IPS DF 6.9 (cell line): ENCODE measurements at places on chromosomes 7 and 10.

GRCh38 chr7:117143066-117143465, 179.8 kb downstream of the WNT2 start:
- no peak overlapping the region for H3K4me3 ChIP-seq
- no peaks in the 10 kb centered on the region for H3K27me3 ChIP-seq
- peaks cover 5% of the 10 kb centered on the region for H3K4me1 ChIP-seq
- no peaks in the 10 kb centered on the region for H3K36me3 ChIP-seq

DNA sequence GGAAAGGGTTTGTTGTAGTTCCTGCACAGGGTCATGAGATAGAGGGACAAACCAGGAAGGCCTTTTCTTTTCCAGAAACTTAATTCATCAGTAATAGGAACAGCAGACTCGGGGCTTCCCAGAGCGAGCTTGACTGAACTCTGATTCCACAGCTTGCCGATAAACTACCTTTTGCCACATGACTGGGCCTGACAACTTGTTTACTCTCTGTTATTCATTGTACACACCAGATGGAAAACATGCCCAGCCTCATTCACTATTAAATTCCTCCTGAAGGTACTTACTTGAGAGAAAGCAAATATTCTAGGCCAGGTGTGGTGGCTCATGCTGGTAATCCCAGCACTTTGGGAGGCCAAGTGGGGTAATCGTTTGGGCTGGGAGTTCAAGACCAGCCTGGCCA, 77.1 kb upstream of the FGFR2 start:
- no peaks in the 10 kb centered on the region for H3K4me1 ChIP-seq
- no peaks in the 10 kb centered on the region for H3K36me3 ChIP-seq
- no peaks in the 10 kb centered on the region for H3K27me3 ChIP-seq
- no peak overlapping the region for H3K27ac ChIP-seq
- no peak overlapping the region for H3K4me3 ChIP-seq

DNA sequence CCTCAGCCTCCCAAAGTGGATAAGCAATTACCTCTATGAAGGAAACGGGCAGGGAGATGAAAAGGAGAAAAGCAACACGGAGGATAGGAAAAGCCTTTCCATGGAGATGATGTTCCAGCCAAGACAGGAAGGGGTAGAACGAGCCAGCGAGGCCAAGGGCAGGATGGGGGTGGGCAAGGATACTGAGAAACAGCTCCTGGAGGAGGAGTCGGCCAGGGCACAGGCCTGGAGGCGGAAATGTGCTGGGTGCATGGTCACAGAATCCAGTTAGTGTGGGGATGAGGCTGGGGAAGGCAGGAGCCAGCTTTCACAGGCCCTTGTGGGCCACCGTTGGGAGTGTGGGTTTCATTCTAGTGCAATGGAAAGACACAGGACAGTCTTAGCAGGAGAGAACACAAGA, 162.6 kb downstream of the JAZF1 start:
- no peaks in the 10 kb centered on the region for H3K36me3 ChIP-seq
- H3K27ac ChIP-seq = no peak overlapping the region
- H3K4me1 ChIP-seq = no peaks in the 10 kb centered on the region
- DNase-seq = no peak
- H3K4me3 ChIP-seq = no peak overlapping the region

DNA sequence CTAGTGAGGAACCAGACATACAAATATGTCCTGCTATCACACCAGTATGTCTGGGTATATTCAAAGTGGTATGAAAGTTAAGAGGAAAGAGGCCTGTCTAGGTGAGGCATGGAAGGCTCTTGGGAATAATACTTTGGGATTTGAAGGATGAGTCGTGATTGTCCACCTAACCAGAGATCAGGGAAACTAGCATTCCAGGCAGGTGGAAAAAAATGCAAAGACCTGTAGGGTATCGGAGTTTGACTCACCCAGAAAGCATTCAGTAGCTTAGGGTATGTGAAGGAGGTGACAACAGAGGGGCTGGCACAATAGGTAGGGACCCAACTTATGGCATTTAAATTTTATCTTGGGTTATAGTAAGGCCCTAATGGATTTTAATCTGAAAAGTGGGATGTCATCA, 950 bp upstream of the GCC1 start:
- no peak for DNase-seq
- H3K36me3 ChIP-seq = peaks cover 16% of the 10 kb centered on the region
- H3K4me3 ChIP-seq = no peak overlapping the region
- H3K27ac ChIP-seq = no peak overlapping the region
- peaks cover 10% of the 10 kb centered on the region; the same call in 1 of the 2 replicates for H3K4me1 ChIP-seq

DNA sequence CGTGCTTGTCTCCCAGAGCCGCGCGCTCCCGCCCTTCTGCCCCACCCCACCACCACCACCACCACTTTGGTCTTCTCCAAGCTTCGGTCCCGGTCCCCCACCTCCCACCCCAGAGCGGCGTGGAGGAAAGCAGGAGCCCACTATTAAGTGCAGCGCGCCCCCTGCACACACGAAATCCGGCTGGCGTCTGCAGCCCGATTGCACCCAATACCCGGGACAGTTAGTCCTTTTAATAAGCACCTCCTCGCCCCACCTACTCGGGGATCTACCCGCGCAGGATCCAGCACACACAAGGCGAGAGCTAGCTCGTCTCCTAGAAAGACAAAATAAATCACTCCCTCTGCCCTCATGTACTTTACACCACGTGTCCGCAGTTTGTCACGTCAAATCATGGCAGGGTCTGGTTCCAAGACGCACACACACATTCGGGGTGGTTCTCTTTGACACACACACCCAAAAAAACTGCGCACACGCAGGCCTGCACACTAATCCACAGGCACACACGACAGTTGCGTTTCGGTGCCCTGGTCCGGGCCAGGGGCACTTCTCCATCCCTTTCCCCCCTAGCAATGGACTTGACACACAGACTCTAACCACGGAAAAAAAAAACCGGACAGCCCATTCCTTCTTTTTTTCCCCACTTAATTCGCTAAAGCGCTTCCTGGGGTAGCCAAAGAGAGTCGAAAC, 1.6 kb downstream of the SFMBT2 start:
- H3K27ac ChIP-seq = no peak overlapping the region
- peak overlapping the region; percentile 49; the same call in 1 of the 2 replicates for H3K4me3 ChIP-seq
- H3K36me3 ChIP-seq = no peaks in the 10 kb centered on the region
- H3K4me1 ChIP-seq = peaks cover 7% of the 10 kb centered on the region
- no peak for DNase-seq

DNA sequence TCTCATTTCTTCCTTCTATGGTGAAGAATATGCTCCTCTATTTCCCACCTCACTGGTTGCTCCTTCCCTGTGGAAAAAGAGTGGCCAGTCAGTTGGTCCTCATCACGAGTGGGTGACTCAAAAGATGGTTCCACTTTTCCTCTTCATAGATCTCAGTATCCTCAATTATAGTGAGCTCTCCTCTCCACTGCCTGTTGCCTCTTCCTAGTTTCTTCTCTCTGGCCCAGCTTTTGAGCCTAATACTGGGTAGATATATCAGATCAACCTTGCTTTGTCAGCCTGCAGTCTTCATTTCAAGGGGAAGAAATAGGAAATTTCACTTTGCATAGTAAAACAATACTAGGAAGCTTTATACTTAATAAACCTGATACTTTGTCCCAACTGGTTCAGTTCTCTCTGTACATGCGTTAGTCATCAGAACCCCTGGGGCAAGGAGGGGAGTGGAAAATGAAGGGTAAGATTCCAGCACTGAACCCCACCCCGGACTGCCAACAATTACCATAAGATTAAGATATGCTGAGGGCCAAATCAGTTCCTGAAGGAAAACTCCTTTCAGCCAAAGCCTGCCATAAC, 15.5 kb upstream of the WNT16 start:
- H3K4me3 ChIP-seq = no peak overlapping the region
- no peaks in the 10 kb centered on the region for H3K36me3 ChIP-seq
- H3K4me1 ChIP-seq = no peaks in the 10 kb centered on the region
- no peak overlapping the region for H3K27ac ChIP-seq

DNA sequence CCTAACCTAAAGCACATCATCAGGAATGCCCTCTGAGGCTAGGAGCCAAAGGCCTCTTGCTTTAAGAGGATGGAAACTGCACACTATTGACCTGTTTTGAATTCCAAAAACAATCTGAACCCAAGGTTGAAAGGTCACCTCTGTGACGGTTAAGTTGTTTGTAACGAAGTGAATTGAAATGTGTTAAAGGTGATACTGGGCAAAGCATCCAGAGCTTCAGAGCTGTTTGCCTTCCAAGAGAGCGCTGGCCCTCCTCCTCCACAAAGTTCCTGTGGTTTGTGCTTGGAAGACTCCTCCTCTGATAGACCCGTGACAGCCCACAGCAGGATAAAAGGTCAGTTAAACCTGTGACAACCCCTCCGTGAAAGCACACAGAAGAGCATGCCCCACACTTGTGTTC, 133.7 kb upstream of the CTTNBP2 start:
- no peaks in the 10 kb centered on the region for H3K36me3 ChIP-seq
- peaks cover 3% of the 10 kb centered on the region; the same call in 1 of the 2 replicates for H3K4me1 ChIP-seq
- no peaks in the 10 kb centered on the region for H3K27me3 ChIP-seq
- H3K4me3 ChIP-seq = no peak overlapping the region

DNA sequence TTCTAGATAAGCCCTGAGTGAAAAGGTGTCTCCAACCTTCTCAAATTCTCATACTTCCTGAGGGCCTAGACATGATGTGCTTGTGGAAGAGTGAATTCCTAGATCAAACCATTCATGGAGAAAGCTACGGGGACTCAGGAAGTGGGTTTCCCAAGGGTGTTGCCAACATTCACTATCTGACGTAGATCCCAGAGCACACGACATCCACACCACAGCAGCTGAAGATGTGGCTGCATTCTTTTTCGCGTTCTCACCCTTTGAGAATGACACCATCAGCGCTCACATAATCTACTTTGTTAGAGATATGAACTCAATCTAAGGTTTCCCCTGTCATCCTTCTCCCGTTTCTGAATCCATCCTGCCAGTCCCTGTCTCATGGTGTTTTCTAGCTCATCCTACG, 290.8 kb downstream of the DNAJB6 start:
- H3K27ac ChIP-seq = no peak overlapping the region
- no peaks in the 10 kb centered on the region for H3K4me1 ChIP-seq
- DNase-seq = no peak

DNA sequence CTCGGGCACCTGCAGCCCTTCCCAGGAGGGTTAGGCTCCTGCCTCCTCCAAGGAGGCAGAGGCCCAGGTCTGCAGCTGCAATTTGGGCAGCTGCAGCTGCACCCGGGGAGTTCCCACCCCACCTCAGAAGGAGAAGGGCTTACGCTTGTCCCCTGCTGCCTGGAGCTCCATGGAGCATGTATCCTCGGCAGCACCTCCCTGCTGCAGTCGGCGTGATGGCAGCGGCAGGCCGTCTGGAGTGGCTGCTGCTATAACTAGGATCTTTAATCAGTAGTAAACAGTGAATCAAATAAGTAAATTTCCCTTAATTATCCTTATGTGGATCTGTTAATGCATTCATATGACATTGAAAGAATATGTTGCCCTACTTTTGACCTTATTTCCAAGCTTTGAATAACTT, 167.0 kb downstream of the PON1 start:
- no peaks in the 10 kb centered on the region for H3K27me3 ChIP-seq
- H3K4me1 ChIP-seq = 0 out of 2 replicates have a peak, but pooled peaks cover 1% of the 10 kb centered on the region
- H3K27ac ChIP-seq = no peak overlapping the region
- H3K4me3 ChIP-seq = no peak overlapping the region

DNA sequence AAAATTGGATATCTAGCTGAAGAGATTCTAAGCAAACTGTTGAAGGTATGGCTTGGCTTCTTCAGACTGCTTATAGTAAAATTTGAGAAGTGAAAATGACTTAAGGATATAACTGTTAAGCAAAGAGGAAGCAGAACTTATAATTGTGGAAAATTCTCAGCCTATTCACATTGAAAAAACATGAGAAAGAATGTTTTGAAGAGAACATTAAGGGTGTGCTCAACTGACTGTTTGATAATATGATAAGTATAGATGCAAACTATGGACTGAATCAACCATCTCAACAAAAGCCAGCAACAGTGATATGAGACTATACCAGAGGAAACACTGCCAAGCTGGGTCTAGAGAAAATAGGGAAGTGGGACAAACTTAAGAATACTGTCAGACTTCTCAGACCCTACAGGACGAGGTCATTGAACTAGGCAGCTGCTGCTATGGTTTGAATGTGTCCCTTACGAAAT, 133.1 kb upstream of the PPP1R3A start:
- no peaks in the 10 kb centered on the region for H3K4me1 ChIP-seq
- no peak for DNase-seq
- H3K27me3 ChIP-seq = no peaks in the 10 kb centered on the region
- H3K4me3 ChIP-seq = no peak overlapping the region

DNA sequence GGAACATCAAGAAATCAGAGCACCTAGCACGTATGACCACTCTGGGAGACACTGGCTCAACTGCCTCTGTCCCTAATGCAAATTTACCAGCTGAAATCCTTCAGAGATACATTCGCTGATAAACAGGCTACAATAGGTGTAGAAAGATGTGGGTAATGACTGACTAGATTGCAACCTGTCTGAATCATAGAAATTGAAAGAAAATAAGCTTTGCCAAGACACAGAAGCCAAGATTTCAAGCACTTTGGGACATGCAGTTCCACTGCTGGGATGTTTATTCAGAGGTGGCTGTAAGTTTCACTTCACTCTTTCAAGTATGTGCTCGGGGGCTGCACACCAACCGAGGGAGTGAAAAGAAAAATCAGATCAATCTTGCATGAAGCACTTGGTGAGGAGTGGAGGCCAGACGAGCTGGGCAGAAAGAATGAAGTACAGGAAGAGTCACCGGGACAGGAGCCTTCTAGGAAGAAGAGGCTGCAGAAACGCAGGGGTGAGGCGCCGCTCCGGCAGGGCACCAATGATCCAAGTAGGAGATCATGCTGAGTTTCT, 276.7 kb downstream of the PARD3 start:
- no peak for DNase-seq
- no peaks in the 10 kb centered on the region for H3K27me3 ChIP-seq
- H3K4me1 ChIP-seq = peaks cover 2% of the 10 kb centered on the region; the same call in 1 of the 2 replicates
- no peak overlapping the region for H3K4me3 ChIP-seq
- H3K36me3 ChIP-seq = no peaks in the 10 kb centered on the region
- no peak overlapping the region for H3K27ac ChIP-seq

GRCh38 chr10:1516492-1517165, 220.7 kb downstream of the ADARB2 start:
- no peak for DNase-seq
- H3K4me3 ChIP-seq = no peak overlapping the region
- H3K27ac ChIP-seq = no peak overlapping the region

- no peak for DNase-seq
- H3K4me1 ChIP-seq = no peaks in the 10 kb centered on the region
- H3K27ac ChIP-seq = no peak overlapping the region
- H3K4me3 ChIP-seq = no peak overlapping the region
Measured at GRCh38 chr7:139936760-139937310, 107.8 kb downstream of the TBXAS1 start.

- no peaks in the 10 kb centered on the region for H3K27me3 ChIP-seq
- H3K27ac ChIP-seq = no peak overlapping the region
- no peak overlapping the region for H3K4me3 ChIP-seq
- no peaks in the 10 kb centered on the region for H3K36me3 ChIP-seq
Measured at GRCh38 chr10:14782691-14783363, 8.1 kb upstream of the FAM107B start.
